ENCODE measurements at places on chromosomes 7 and 10.
A peak's percentile ranks its signal among the peaks of the same experiment; 100 is the strongest.

DNA sequence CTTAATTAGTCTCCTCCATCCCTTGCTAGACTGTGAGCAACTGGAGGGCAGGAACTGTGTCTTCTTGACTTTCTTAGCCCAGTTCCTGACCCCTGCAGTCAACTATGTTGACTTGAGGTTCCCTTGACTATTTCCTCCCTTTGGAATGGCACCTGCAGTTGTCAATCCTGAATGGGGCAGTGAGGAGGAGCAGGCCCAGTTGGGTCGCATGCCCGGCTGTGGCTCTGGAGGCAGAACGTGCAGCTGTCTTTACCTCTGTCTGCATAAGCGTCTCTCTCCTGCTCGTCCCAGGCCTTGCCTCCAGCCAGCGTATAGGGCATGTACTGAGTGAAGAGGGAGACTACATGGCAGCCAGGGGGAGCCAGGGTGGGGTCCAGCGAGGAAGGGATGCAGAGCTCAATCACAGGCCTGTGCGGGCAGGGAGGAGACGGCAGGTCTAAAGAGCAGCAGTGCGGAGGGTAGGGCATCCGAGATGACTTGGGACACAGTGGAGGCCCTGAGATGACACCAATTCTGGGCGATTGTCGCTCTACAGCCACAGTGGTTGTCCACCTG lies 26.8 kb downstream of the PYROXD2 start:
- DNase-seq: no peak

GRCh38 chr7:107689553-107689952 lies 28.9 kb downstream of the SLC26A4 start:
- no peak for DNase-seq

GRCh38 chr10:5117026-5117425 lies 22.8 kb downstream of the AKR1C3 start:
- DNase-seq: no peak

GRCh38 chr10:95814011-95814727 lies 58.2 kb downstream of the ENTPD1 start:
- peak; percentile 42 for DNase-seq

GRCh38 chr7:115914951-115915350 lies 115.6 kb downstream of the TFEC start:
- DNase-seq: no peak

DNA sequence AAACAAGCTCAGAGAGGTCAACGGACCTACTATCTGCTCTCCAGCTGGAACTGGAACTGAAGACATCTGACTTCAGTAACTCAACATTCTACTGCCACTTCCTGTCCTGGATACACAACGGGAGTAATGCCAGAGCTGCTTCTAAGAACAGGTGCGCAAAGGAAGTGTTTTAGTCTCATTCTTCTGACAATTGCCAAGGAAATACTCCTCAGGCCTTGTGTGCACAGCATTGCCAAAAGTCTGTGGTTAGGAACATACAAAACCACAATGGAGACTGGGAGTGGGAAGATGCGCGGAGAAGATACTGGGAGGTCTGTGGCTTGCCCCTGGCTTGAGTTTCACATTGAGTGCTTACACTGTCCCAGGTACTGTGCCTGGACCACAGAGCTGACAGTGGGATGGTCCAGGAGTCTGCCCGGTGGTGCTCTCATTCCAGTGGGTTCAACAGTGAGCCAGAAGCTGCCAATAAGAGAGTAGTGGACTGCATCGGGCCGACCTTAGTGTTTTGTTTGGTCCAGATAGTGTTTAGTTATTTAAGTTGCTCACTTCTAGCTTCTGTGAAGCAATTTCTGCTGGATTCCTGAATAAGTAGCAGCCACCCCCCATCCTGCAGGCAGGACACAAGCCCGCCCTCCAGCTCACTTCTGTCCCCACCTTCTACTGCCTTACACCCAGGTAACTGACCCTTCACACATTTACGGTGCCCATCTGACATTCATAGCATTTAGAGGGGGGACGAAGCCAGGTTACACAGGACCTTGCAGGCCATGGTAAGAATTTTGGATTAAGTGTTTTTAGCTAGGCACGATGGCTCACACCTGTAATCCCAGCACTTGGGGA lies 10.3 kb downstream of the TBL2 start:
- DNase-seq: no peak

DNA sequence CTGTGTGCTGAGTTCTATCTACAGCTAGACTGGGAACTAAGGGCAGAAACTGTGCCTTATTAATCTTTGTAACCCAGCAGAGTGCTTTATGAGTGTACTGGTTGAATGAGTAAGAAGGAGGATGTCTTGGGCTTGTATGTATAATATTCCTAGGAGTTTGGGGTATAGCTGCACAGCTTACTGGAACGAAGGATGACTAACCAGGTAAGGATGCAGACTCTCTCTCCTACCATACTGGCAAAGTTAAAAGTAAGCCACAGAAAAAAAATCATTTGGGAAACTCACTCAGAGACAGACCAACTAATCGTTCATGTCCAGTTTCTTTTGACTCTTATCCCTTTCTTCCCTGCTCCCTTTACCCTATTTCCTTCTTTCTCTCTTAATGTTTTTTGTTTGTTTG lies 1.4 kb upstream of the DHTKD1 start:
- peak; percentile 53 for DNase-seq

- DNase-seq: no peak
These were observed 125.4 kb downstream of the SEMA3D start for GRCh38 chr7:85061456-85061855.
